Activated CD4-positive, alpha-beta T cell treated with anti-CD3 and anti-CD28 coated beads, Interleukin-2, Interleukin-6, amounts not matched to agents 100 ng/mL and 50 ng/mL, durations not matched to agents 16 hours and 8 hours (primary cell): ENCODE measurements at places on chromosomes 1 and 21.

GRCh38 chr1:103582464-103582863 is 11.1 kb downstream of the AMY2B start:
- no peak for DNase-seq

GRCh38 chr1:14486401-14487201 is 111.9 kb upstream of the KAZN start:
- DNase-seq: no peak

GRCh38 chr1:8925406-8925805 is 20.3 kb upstream of the CA6 start:
- DNase-seq: no peak

GRCh38 chr21:38166173-38166535 is 90.6 kb upstream of the KCNJ15 start:
- no peak for DNase-seq

DNA sequence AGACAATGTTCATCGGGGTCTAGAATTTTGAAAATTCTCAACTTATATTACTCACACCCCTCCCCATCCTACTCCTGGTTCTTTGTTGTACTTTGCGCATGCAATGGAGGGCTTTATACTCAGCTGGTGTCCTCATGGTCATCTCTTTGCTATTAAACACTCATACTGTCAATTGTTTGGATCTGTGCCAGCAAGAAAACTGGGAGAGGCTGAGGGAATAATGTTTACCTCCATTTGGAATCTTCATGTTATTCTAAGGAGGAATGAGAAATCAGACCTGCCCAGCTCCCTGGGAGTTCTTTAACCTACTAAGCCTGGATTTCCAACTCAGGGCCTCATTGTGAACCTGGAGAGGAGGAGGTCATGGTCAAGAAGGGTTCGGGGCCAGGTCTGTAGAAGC is 143.9 kb upstream of the DNAH14 start:
- no peak for DNase-seq

GRCh38 chr1:53698384-53698980 is 40.5 kb downstream of the GLIS1 start:
- no peak for DNase-seq

DNA sequence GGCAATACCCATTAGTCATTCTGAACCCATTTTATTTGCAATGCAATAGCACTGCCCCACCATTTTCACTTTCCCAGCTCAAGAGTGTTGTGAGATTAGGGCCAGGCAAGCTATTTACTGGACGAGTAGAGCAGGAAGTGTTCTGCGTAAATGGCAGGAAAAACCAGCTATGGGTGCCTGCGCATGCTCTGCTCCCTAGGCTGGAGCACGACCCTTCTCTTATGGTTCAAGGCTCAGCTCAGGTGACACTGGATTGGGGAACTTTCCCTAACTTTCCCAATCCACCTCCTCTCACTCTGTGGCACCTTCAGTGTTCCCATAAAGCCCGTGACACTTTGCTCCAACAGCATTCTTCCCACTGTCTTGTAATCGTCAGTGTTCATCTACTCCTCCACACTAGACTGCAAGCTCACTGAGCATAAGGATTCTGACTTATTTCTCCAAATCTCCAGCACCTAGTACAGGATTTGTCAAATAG is 3.6 kb upstream of the MAN1A2 start:
- DNase-seq: peak; percentile 72

GRCh38 chr1:205261946-205262691 is 34.4 kb downstream of the TMCC2 start:
- no peak for DNase-seq

DNA sequence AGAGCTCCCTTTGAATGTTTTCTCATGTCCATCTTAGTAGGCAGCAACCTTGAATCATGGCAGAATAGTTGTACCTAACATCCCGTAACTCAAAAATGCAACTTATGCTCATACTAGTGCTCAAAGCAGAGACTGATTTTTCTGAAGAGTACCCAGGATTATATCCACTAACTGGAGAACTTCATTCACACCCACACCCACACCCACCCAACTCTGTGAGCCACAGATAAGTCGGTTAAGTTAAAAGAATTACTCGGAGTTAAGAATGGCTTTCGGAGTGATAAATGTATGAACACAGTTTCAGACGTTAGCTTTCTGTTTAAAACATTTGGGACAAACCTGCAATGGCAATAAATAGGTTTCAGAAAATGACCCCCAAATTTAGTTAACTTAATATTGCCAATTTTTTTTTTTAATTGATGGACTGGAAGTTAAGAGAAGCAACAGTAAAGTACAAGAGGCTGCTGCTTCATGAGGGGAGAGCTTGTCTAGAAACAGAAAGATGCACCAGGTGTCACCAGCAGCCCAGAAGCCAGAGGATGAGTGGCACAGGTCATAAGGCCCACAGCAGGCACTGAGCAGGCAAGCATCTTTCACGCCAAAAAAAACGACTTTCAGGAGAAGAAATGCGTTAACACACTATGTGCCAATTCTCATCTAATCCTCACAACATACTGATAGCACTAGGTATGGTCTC is 48.4 kb upstream of the C1orf198 start:
- DNase-seq: no peak
